CD4-positive, alpha-beta T cell treated with Interleukin-1 beta for 1 hour (primary cell): ENCODE measurements at places on chromosomes 16 and 17.

DNA sequence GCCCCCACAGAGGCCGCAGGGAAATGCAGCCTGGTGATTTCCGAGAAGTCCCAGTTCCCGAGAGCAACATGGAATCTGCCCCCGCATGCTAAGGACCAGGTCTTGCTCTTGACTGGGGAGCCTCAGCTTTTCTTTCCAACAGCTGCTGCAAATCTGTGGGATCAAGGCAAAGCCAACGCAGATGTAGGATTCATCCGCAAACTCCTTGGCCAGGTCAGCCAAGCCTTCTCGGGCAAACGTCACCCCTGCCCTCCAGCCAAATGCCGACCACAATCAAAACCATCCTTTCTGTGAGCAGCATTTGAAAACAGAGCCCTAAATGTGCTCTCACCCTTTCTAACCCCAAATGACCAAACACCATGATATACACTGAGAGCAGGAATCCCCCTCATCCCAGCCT, 54.0 kb downstream of the MRM3 start:
- DNase-seq = no peak

- no peak for DNase-seq
These were observed 26.1 kb downstream of the CD300LG start for GRCh38 chr17:43873091-43873490.

GRCh38 chr16:88385112-88385594, 2.4 kb downstream of the ZNF469 start:
- DNase-seq = no peak

- DNase-seq = no peak
These were observed 54.3 kb downstream of the N4BP1 start for GRCh38 chr16:48555597-48556242.

DNA sequence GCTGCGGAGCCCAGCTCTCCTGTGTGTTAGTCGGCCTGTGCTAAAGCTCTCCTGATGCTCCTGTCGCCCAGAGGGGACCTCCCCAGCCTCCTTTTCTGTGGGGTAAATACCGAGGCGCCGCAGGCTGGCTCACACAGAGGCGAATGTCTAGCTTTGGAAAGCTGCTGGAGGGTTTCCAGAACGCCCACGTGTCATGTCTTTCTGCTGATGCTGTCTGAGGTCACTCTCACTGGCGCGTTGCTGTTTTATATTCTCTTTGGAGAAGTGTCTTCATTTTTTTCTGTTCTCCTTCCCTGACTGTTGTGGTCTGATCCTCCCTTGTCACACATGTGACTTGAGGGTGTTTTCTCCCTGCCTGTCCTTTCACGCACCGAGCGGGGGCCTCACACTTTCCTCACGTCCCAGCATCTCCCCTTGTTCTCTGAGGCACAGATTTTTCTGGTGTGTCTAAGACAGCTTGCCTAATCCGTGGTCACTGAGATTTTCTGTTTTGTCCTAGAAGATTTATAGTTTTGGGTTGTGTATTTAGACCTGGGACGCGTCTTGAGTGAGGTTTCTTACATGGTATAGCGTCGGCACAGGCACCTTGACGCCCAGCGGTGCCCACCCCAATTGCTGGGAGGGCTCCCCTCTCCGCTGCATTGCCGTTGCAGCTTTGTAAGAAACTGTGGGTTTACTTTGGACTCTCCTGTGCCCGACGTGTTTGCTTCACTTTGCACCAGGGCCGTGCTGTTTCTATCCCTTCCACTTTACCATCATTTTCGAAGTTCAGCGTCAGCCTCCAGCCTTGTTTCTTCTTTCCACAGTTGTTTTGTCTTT, 92.1 kb upstream of the ZNF750 start:
- no peak for DNase-seq

DNA sequence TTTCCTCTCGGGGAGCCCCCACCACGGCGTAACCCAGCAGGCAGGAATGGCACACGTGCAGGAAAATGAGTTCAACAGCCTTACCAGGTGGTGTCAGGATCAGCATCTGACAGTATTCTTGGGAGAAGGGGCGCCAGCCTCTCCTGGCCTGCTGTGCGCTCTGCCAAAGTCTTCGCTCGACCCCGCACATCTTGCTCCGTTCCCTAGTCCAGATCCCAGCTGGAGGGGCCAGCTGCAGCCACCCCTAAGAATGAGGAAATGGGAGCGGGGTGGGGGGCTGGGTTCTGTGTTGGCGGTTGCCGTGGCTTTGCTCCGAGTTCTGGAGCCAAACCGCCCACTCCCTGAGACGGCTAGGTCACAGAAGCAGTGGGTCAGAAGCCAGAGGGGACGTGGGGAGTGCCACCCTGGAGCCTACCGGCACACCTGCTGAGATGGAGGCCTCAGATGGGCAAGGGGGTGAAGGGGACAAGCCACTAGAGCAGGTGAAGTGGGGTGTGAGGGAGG, at the start of gene CHCT1:
CHCT1 (plus strand) TSS at position 328 of the 504 bp plus-strand sequence; CDS start at position 432, 104 bp downstream.
- DNase-seq = no peak

DNA sequence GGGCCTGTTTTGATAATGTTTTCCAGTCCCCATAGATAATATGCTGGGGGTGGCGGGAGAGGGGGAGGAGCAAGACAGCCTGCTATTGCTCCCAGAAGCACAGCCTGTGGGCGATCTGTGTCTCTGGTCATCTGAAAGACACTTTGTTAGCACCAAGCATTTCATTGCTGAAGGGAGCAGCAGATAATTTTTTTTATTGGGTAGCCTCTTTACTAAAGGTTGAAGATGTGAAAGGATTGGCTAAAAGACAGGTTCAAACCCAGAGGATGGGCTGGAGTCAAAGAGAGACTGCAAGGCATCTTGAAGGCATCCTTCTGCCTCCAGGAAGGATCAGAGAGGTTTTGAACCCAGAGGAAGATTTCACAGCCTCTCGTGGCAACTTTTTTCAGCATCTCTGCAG, 60.6 kb downstream of the C17orf67 start:
- DNase-seq = no peak

- no peak for DNase-seq
These were observed 124.3 kb downstream of the NPIPB5 start for GRCh38 chr16:22634954-22635353.

- no peak for DNase-seq
These were observed 37.4 kb downstream of the ARSG start for GRCh38 chr17:68328676-68329075.

- DNase-seq = no peak
These were observed 453 bp upstream of the WFIKKN1 start for GRCh38 chr16:630249-630814.

DNA sequence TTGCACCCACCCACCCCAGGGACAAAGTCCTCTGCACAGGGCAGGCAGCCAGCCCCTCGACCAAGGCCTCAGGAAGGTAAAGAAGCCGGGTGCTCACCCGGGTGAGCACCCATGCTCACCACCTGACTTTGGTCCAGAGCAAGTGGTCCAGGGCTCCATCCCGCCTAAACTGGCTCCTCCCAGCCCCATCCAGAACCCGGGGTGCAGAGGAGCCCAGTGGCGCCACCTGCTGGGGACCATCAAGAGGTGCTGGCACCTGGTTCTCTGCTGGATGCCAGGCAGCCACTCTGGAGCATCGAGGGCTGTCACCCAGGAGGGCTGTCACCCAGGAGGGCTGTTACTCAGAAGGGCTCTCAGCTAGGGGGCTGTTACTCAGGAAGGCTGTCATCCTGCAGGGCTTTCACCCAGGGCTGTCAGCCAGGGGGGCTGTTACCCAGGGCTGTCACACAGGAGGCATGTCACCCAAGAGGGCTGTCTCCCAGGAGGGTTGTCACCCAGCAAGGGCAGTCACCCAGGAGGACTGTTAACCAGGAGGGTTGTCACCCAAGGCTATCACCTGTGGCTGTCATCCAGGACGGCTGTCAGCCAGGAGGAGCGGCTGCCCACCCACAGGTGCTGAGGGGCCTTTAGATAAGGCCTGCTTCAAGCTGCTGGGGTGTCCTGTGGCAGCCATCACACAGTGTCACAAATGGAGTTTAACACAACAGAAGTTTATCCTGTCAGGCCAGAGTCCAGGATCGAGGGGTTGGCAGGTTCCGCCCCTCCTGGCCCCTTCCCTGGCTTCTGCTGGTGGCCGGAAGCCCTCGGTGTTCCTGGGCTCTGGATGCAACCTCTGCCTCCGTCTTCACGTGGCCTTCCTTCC, 98.5 kb downstream of the TNFRSF13B start:
- DNase-seq = peak; percentile 8
